Effector CD8-positive, alpha-beta T cell (primary cell): ENCODE measurements at places on chromosomes 11 and 22.

GRCh38 chr11:77441426-77441825 is 32.5 kb downstream of the PAK1 start:
- no peak for DNase-seq

- DNase-seq: no peak
Observed at GRCh38 chr11:134120143-134120850, 51.4 kb downstream of the JAM3 start.

GRCh38 chr22:50625131-50625567 is 2.8 kb downstream of the ARSA start:
- DNase-seq: no peak

DNA sequence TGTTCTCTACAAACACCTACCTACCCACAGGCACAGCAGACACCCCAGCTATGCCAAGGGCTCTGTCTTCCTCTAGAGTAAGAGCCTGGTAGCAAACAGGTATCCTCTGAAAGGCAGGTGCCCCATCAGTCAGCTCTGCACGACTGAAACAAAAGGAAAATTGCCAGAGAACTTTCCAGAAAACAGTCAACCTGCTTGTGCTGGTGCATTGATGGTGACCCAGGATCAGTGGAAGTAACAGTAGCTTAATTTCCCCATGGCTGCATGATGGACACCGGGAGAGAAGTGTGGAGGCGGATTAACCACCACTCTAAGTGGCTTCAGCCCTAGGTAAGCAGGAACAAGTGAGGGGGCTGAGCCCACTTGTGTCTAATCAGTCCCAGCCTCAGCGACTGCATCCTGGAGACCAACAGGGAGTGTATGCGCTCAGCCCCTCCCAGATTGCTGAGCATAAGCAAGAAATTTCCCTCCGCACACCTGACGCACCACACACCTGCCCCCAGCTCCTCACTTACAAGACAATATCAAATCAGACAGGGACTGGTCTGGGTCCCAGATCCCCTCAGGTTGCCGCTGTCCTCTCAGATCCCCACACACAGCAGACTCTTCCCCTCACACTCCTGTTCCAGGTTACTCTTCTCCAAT is 70.7 kb upstream of the IGLL5 start:
- DNase-seq: no peak

DNA sequence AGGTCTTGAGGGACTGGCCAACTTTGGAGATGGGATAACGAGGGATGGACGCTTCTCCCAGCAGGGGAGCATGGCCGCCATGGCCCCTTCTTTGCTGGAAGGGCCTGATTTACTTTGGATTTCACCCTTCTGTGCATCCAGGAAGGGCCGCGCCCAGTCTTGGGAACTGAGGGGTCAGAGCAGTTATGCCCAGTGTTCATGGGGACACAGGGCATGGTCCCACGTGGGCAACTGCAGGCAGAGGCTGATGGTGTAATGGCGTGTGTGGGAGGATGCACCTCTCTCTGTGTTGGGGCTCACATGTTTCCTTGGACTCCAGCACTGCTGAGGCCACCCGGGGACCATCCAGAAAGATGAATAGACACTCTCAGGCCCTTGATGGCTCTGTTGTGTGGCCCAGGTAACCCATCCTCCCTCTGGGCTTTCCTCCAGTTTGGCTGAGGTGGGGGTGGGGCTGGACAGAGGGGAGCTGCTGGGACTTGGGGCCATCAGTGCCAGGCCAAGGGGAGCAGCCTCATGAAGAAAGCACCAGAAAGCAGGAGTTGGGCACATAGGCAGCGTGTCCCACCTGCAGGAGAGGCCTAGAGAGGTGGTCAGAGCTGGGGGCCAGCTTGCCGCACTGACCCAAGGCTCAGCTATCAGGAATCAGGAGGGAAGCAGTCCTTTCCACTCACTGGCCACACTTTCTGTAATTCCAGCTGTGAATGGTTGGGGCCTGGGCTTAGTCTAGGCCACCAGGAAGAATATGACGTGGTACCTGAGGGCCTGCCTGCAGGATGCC is 1033.9 kb downstream of the TBC1D22A start:
- no peak for DNase-seq

- no peak for DNase-seq
Observed at GRCh38 chr11:87809256-87809655, 366.0 kb downstream of the RAB38 start.

DNA sequence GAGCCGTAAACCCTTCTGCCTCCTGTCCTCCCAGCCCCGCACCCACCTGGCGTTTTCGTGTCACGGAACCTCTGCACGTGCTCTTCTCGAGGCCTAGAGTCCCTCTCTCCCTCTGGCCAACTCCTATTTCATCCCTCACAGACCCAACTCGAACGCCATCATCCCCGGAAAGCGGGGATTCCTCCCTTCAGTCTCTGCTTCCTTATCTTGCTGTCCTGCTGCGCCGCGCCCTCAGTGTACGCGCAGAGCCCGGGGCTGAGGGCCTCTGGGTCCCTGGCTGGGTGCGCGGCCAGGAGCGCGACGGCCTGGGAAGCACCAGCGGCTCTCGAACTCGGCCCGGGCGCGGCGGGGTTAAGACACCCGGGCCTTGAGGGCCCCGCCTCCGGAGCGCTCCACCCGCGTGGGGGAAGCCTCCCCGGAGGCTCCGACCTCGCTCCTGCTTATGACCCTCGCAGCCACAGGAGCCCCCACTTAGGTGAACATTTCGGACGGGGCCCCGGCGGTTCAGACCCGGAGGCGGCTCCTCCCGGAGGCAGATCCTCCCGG is 398 bp upstream of the ATG16L2 start:
- no peak for DNase-seq

- no peak for DNase-seq
Observed at GRCh38 chr22:24188705-24189248, 7.5 kb downstream of the SUSD2 start.

GRCh38 chr22:30521368-30522156 is 16.1 kb upstream of the SEC14L4 start:
- no peak for DNase-seq

- no peak for DNase-seq
Observed at GRCh38 chr11:95291946-95292345, 60.9 kb upstream of the SESN3 start.

- no peak for DNase-seq
Observed at GRCh38 chr11:88327061-88327460, 10.5 kb downstream of the CTSC start.

GRCh38 chr22:22721681-22722354 is 77.4 kb downstream of the GGTLC2 start:
- no peak for DNase-seq

DNA sequence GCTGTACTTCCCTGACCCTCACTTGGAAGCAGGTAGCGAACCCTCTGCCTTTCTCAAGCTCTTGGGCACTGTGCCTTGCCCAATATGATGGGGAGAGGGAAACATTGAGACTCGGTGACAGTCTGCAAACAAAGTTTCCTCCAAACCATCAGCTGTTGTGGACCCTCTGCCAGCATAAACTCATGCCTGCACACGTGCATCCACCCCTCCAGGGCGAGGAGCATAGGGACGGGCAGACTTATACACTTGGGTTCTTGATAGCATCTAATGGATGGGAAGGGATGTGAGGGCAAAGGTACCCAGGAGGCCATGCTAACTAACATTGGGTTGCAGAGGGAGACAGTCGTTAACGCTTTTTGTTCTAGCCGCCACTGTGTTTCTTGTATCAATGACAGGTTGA is 8.2 kb upstream of the MAPK8IP1 start:
- no peak for DNase-seq

DNA sequence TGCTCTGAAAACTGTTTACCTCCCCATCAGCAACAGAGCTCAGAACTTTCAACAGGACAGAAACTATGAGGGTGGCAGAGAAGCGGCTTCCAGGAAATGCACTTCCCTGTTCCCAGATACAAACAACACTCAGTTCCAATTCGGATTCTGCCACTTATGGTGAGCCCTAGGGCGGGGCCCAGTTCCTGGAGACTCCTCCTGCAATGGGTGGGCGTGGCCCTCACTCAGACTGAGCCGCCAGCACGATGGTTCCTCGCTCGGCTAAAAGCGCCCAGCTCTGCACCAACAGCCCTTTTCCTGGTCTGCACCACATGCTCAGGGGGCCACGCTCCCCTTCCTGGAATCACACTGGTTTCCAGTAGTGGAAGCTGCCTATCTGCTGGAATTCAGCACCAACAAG is 314.1 kb downstream of the CTTN start:
- DNase-seq: no peak

DNA sequence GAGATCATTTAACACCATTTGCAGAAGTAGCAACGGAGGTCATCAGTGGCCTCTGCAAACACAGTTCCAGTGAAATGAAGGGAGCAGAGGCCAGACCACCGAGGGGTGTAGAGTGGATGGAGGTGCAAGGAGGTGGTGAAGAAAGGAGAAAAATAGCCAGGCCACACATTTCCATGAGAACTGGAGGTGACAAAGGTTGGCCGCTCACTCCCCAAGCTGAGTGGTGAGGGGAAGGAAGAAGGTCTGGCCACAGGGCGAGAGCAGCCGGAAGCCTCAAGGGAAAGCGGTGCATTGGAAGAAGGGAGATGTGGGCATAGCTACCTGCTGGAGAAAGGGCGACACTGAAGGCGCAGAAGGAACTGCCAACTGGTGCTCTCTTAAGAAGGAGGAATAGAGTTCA is 20.1 kb upstream of the TMPRSS4 start:
- no peak for DNase-seq

DNA sequence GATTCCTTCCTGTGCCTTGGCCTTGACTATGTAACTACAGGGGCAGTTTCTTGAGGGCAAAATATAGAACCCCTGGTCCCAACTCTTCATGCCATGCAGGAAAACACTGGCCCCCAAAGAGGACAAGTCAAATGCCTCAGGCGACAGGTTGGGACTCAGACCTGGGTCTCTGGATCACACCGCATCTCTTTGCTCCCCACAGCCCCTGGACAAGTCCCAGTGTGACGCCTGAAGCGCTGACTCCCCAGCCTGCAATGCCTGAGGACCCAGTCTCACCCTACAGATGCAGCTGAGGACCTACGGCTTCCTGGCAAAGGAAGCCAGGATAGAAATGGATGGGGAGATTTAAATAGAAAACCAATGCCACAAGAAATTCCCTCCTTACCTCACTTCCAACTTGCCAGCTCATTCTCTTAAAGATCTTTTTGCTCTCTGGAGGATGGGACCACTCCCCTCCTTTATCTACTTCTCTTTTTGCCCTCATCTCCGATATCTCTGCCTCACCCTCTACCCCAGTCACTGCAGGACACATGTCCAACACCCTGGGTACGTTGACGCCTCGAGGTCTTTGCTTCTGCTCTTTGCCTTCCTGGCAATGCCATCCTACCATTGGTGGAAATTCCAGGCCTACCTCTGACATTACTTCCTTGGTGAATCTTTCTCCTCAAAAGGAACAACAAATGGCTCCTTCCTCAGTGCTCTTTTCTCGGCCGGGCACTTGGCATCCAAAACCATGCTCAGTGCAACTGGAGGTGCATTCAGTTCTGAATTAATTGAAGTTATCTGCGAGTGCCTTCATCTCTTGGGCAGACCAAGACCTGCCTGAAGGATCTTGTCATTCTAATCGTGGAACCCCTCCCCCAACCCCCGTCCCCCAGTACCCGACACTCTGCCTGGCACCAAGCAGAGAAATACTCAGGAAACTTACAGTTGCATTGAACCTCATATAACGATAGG is 2.0 kb upstream of the PRDM11 start:
- DNase-seq: no peak

DNA sequence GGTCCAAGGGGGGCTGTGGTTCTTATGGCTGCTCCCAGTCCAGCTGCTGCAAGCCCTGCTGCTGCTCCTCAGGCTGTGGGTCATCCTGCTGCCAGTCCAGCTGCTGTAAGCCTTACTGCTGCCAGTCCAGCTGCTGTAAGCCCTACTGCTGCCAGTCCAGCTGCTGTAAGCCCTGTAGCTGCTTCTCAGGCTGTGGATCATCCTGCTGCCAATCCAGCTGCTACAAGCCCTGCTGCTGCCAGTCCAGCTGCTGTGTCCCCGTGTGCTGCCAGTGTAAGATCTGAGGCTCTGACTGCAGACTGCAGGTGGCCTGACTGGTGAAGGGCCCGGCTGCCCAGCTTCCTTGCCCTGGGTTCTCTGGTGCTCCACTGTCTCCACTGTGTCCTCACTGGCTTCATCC is 696 bp downstream of the KRTAP5-5 start:
- DNase-seq: no peak

- DNase-seq: no peak
Observed at GRCh38 chr11:85889676-85890579, 34.7 kb downstream of the CCDC83 start.

DNA sequence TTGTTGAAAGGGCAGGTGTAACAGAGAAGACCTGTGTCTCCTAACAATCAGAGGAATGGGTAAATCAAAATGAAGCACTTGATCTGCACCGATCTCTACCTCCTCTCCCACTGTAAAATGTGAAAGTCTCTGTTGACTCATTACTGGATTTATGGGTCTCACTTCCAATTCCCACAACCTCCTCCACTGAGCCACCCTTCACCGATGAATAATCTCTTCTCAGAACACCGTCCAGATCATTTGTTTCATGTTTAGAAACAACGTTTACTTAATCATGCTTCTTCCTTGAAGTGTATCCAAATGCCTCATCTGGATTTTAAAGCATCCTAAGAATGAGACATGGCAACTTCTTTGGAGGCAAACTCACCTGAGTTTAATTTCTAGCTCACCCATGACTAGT is 643.6 kb downstream of the ETS1 start:
- DNase-seq: no peak

GRCh38 chr22:23772649-23773473 is at the start of gene MMP11:
TSS of gene MMP11 (plus strand) at chr22:23772849. CDS start at chr22:23772871, 22 bp downstream.
- peak; percentile 56 for DNase-seq

- DNase-seq: no peak
Observed at GRCh38 chr11:42770444-42771065, 541.2 kb upstream of the API5 start.

- no peak for DNase-seq
Observed at GRCh38 chr11:70716986-70717775, 318.9 kb downstream of the CTTN start.

DNA sequence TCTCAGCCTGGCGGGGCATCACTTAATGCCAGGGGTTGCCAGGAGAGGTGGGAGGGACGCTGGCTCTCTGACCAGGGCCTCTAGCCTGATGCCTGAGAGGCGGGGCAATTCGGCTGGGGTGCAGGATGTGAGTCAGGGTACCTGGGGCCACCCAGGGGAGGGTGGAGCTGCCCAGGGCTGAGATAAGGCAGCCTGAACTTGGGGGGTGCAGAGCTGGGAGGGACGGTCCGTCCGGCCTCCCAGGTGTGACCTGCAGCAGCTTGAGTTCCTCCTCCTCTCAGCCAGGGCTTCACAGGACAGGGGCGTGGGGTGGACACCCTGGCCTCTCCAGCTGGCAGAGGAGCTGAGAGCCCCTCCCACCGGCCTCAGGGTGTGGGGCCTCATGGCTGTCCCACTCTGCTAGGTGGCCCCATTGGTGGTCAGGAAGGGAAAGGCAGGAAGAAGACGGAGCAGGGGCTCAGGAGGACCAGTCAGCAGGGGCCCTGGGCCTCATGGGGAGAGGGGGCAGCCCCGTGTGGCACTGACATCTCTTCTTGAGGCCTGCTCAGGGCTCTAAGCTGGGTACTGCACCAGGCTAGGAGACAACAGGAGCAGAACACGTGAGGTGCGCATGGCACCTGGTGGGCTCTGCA is 942 bp upstream of the RPS6KA4 start:
- DNase-seq: no peak
